ENCODE measurements at places on chromosomes 1 and 21. TPM values are rescaled to one million over a fixed set of nuclear protein-coding genes. Genes with fewer than 3 reads are reported as not detected.

Gene KRTAP6-2
- polyA plus RNA-seq, result not detected

DNA sequence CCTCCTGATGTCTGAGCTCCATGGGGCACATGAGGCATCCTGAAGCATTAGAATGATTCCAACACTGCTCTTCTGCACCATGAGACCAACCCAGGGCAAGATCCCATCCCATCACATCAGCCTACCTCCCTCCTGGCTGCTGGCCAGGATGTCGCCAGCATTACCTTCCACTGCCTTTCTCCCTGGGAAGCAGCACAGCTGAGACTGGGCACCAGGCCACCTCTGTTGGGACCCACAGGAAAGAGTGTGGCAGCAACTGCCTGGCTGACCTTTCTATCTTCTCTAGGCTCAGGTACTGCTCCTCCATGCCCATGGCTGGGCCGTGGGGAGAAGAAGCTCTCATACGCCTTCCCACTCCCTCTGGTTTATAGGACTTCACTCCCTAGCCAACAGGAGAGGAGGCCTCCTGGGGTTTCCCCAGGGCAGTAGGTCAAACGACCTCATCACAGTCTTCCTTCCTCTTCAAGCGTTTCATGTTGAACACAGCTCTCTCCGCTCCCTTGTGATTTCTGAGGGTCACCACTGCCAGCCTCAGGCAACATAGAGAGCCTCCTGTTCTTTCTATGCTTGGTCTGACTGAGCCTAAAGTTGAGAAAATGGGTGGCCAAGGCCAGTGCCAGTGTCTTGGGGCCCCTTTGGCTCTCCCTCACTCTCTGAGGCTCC lies 11.1 kb upstream of the RASSF5 start:
- no peak for DNase-seq

Gene PPIAL4G
- polyA plus RNA-seq, result 0.15 TPM

DNA sequence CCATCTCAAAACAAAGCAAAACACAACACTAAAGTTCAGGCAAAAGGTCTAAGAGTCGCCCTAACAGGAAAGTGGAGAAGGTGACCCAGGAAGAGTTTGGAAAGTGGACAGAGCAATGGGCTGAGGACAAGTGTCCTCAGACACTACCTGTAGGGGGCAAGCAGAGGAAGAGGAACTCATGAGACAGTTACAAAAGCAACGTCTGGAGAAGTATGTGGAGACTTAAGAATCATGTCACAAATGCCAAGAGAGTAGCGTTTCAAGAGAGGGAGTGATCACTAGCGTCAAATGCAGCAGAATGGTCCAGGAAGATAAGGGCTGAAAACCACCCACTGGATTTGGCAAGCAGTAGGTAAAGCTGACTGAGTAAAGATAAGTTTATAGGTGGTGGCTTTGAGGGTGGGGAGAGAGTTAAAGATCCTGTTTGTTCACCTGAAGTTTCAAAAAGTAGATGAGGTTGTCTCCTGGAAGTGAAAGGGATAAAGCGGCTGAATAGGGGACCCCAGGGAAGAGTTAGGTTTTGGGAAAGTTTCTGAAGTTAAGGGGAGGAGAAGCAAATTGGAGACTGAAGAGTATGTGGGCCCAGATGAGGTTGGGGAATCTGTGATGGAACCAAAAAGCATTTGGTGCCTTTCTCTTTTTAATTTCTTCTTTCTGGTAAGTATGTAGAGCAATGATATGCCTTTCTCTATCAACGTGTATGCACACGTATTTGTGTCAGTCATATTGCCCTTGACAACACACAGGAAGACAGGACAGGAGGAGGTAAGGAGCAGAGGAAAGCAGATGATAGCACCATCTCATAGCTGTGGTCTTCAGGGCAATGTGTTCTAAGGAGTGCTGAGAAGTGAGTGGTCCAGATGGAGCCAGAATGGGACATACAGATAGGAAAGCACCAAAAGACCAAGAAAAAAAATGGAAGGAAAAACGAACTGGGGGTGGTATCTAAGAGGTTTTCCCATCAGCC lies 3.1 kb downstream of the BSDC1 start:
- DNase-seq, result no peak

- DNase-seq, result no peak
Measured at GRCh38 chr1:100075773-100076172, 57.0 kb downstream of the SASS6 start.

Gene CYB561D1
- 6.1 TPM for polyA plus RNA-seq

DNA sequence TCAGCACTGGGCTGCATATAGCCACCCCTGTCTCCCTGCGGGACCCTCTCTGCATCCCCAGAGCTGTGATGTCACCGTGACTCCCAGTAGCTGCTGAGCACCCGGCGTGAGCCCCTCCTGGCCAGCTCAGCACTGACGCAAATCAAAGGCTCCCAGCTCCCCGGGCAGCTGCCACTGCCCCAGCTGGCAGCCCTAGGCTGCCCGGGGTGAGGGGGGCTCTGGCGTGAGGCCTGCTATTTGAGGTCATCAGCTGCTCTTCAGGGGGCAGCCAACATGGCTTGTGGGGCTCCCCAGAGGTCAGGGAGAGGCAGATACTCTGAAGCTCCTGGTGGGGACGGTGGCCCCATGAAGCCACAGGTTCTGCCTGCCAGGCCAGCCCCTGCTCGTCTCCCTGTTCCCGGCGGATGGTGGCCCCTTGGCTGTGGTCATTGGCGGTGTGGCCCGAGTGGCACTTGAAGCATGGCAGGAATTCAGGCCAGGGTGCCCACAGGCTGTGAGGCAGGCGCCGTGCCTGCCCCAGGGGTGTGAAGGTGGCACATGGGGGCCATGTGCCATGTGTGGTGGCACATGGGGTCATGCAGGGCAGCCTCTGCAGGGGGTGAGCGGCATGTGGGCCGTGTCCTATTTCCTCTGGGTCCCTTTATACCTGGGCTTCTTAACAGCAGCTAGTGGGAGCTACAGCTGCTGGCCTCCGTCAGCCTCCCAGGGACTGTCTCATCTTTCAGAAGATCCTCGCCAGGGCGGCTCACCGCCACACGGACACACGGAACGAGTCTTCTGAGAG lies 85.4 kb downstream of the SIK1 start:
- DNase-seq, result no peak

DNA sequence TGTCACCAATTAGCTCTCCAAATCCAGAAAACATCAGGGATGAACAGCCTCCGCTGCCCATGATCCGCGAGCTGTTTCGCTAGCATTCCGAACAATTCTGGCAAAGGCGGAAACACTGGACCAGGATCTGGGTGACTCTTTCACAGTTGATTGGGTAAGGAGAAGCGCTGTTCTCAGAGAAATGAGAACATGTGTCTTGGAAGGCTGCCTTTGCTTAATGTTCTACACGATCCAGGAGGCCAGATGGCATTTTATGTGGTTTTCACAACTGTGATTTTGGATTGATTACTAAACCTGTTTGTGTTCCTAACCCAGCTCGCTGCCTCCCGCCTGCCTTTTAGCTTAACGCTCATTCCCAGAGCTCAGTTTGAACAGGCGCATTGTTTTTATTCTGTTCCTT lies 144.0 kb downstream of the KIF26B start:
- DNase-seq, result no peak

GRCh38 chr1:82052563-82052962 lies 251.8 kb downstream of the ADGRL2 start:
- DNase-seq, result no peak

DNA sequence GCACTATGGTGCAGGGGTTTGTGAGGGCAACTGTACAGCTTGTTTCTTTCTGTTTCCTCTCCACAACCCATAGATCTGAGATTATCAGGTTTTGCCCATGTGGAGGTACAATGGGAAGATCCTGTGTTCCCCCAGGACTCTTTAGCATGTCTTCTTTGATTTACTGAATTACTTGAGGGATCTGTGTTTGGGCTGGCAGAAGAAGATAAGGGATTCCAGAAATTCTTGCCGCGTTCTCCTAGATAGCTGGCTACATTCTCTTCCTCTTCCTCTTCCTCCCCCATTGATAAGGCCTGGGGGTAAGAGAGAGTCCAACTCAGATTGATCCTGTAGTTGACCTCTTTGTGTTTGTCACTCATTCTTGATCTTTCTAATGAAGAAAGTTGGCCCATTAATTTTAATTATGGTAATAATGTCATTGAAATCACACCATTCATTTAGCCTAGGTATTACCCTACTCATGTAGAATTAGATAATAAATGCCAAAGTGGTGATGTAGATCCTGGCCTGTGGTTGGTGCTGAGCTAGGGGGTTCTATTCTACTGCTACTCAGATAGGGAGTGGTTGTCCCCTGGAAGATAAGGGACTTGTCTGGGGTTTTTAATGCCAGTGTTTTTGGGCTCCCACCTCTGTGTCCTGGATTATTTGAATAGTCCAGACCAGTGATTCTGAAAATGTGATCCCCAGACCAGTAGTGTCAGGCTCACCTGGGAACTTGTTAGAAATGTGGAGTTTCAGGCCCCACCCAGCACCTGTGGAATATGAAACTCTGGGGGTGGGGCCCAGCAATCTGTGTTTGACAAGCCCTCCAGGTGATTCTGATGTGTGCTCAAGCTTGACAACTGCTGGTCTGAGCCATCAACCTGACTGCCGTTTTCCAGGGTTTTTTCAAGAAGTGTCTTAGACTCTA lies 122.2 kb downstream of the NOS1AP start:
- no peak for DNase-seq

DNA sequence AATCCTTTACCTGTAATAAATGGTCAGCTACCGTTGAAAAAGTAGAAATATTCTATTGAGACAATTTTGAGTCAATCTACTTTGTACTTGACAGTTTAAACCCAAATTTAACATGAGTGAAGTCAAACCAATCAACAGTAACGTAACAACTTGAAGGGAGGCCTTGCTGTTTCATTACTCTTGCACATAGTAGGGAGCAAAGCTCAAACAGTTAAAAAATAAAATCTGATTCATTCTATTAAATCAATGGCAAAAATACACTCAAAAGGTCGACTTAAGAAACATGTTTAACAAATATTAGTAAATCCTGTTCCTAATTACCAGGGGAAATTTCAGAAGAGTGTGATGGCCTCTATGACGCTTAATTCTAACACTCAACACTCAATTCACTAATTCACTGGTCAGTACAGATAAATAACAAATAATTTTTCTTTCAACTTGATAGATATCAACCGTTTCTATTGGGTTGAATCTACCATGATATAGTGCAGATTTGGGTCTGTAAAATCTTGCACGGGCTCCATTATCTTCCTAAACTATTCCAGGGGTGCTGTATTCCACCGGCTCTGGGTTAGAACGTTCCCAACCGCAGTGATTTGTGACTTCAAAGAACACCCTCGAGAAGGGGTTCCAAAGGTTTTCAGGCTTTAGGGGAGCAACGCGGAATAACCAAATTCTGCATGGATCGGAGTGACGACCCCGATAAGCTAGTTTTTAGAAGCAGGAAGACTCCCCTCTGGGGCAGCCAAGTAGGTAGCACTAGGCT lies 1.4 kb downstream of the TARBP1 start:
- no peak for DNase-seq

DNA sequence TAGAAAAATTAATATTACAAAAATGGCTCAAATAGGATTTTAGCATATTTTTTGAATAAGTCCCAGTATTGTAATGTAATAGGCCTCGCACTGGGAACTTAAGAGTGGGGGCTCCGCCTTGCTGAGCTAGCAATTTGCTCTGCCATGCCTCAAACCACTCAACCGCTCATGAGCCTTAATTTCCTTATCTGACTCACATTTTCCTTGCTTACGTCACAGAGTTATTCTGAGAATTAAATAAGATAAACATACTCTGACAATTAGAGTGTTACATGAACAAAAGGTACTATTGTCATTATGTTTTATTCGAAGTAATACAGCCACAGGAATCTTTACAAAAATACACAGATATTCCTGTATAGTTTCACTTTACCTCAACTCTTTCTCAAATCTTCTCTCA lies 108.1 kb downstream of the SLC44A5 start:
- no peak for DNase-seq

Gene AGL
- polyA plus RNA-seq, result 31.6 TPM

Gene SELE
- 0.55 TPM for polyA plus RNA-seq

GRCh38 chr1:28136922-28137613 lies 39.4 kb downstream of the PTAFR start:
- DNase-seq, result no peak

DNA sequence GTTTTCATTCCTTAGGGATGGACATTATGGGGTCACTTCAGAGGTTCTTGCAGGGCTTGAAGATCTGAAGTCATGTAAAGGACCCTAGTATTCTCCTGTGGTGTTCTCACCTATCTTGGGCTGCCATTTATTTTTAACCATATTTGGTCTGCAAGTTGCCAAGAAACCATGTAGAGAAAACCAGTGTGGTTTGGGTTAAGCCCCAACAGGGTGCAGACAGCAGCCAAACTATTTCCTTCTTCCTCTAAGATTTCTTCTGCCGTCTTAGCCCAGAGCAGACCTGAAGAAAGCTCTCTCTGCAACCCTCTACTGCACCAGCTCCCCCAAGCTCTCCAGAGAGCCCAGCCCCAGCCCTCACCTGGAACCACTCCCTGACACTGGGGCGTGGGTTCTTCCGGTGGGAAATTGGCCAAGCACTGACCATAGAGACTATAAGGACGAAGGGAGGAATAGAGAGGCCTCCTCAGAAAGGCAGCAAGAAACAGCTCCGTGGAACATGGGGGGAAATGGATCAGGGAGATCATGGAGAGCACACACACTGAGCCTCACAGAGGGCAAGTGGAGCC lies 136.6 kb downstream of the SYF2 start:
- no peak for DNase-seq

- no peak for DNase-seq
Measured at GRCh38 chr1:233912909-233913308, 8.4 kb downstream of the SLC35F3 start.

GRCh38 chr1:243890576-243890975 lies 40.5 kb upstream of the AKT3 start:
- no peak for DNase-seq

DNA sequence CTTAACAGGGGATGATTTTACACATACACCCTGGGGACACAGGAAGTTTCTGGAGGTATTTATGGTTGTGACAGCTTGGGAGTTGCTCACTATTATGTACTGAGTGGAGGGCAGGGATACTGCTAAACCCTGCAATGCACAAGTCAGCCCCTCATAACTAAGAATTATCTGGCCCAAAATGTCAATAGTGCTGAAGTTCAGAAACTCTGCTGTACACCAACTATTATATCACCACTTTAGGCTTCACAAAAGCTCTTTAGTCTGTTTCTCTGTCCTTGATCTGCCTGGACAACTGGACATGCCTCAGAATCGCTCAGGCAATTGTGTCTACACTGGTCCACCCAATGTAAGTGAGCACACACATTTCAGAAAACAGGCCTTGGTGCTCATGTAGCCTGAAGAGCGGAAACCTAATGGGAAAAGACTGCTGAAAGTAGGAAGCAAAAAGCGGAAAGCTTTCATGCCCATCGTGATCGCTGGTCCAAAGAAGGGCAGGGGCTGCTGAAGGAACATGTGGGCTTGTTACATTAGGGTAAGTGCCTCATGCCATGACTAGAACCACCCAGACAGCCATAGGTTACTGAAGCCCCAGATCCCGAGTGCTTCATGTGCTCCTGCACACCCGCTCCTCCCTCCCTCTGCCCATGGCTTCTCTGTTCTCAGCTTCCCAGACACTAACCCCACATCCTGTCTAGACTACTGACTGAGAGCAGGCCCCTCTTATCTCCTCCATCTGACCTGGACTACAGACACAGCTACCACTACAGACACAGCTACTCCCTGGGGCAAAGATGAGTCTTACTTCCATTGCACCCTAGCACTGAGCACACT lies 73.5 kb downstream of the LRIG2 start:
- DNase-seq, result no peak

- DNase-seq, result no peak
Measured at GRCh38 chr1:235976490-235976889, 88.4 kb downstream of the NID1 start.

All from left renal pelvis (tissue), 4 donors.